ENCODE measurements at places on chromosomes 6 and 20.

DNA sequence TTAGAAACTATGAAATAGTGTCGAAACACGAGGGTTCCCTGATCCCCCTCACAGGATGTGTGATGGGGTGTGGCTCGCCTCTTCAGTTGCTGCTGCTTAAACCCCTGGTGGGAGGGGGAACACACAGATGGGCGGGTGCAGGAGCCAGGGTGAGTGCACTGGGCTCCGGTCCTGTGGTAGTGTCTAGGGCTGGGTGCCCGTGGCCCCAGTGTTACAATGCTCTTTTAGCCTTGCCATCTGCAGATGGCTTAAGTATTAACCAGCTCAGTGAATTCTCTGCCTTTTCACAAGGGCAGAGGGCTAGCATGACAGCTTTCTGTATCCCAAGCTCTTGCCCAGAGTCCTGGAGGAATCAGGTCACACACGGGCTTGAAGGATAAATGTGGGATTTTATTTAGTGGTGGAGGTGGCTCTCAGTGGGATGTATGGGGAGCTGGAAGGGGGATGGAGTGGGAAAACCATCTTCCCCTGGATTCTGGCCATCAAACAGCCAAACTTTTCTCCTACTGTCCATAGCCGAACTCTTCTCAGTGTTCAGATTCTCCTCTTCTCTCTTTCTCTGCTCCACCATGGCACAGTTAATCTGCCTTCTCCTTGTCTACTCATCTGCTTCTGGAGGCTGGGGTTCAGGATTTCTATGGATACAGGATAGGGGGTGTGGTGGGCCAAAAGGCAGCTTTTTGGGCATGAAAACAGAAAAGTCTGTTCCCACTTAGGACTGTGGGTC is 659.0 kb downstream of the EPM2A start:
- DNase-seq: no peak

GRCh38 chr6:13453771-13454251 is 33.6 kb downstream of the GFOD1 start:
- DNase-seq: no peak

DNA sequence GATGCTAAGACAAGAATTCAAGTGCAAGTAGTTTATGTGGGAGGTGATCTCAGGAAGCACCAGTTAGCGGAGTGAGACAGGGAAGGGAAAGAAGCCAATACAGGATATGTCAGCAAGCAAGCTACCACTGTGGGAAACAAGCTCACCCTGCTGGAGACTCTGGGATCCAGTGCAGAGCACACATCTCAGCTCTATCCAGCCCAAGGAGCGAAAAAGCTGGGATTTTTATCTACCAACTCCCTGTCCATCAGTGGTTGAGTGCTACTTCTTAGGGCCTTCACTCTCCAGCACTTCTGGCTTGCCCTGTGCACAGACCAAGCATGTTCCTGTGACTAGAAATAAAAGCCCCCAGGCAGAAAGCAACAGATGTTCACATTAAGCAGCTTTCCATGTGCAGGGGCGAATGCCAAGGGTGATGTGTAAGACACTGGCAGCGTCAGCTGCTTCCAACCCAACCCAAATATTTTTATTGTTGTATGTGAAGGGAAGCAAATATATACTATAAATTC is 10.8 kb upstream of the RNF24 start:
- no peak for DNase-seq

GRCh38 chr6:18663011-18663410 is 275.9 kb downstream of the RNF144B start:
- no peak for DNase-seq

DNA sequence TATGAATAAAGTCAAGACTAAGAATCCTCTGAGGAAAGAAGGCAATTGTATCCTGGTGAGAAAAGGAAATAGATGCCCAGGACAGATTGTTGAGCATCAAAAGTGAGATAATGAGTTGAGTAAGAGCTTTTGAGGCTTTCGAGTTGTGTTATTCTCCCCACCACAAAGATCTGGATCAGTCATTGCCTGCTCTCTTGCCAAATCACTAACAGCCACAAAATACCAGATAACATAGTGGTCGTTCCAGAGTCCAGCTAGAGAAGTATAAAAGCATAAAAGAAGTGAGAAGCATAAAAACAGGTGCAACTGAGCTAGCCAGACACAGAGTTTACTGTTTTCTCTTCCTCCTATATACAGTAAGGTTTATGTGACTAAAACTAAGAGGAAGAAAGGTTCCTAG is 4.9 kb downstream of the SPINT4 start:
- no peak for DNase-seq

DNA sequence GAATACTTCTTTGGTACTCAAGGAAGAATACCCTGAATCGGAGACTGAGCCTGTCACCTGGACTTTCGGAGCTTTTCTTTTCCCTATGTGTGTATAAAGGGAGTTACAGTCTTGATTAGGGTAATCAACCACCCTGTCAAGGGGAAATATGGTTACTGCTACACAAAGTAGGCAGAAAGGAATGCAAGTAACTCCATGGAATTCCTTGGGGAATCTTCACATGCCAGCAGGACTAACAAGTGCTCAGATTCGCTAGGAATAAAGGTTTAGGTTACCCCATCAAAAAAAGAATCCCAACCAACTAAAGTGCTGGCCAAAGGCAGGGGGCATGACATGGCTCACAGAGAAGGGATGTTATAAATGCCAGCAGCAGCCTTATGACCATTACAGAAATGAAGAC is 10.4 kb downstream of the KCNS1 start:
- no peak for DNase-seq

DNA sequence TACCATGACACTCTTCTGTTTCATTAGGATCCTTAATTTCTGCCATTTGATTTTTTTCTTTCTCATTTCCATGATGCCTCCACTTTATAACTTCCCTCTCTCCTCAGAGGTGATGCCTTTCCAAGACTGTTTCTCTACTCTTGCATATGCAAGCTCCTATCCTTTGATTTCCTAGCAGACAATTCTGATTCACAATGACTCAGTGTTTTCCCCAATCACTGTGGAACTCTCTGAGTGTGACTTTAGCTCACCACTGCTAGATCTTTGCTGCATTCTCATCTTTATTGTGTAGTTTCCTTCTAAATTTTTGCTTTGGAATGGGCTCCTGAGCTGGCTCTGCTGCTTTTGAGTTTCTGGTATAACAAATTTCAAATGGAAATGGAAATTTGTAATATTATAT is 184.9 kb downstream of the TINAG start:
- DNase-seq: no peak

DNA sequence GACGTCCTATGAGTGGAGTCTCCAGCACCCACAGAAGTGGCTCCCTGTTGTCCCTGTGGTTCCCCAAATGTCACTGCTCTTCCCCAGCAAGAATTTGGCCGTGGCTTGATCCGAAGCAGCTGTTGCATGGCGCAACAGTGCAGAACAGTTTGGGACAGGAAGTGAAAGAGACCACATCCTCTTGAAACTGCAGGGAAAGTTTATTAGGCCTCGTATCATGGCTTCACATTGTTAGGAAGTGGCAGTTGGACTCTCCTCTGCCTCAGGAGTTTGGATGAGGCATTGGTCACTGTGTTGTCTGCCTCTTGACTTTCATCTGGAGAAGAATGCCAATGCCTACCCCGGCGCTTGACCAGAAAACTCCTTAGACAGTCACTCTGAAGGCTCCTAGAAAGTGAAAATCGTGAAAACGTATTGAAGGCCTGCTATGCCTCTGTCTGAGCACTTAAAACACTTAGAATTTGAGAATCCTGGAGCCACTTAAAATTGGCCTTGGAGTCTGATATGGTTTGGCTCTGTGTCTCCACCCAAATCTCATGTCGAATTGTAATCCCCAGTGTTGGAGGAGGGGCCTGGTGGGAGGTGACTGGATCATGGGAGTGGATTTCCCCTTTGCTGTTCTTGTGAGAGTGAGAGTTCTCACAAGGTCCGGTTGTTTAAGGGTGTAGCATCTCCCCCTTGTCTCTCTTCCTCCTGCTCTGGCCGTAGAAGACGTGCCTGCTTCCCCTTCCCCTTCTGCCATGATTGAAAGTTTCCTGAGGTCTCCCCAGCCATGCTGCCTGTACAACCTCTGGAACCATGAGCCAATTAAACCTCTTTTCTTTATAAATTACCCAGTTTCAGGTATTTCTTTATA is 334.9 kb upstream of the JARID2 start:
- no peak for DNase-seq

DNA sequence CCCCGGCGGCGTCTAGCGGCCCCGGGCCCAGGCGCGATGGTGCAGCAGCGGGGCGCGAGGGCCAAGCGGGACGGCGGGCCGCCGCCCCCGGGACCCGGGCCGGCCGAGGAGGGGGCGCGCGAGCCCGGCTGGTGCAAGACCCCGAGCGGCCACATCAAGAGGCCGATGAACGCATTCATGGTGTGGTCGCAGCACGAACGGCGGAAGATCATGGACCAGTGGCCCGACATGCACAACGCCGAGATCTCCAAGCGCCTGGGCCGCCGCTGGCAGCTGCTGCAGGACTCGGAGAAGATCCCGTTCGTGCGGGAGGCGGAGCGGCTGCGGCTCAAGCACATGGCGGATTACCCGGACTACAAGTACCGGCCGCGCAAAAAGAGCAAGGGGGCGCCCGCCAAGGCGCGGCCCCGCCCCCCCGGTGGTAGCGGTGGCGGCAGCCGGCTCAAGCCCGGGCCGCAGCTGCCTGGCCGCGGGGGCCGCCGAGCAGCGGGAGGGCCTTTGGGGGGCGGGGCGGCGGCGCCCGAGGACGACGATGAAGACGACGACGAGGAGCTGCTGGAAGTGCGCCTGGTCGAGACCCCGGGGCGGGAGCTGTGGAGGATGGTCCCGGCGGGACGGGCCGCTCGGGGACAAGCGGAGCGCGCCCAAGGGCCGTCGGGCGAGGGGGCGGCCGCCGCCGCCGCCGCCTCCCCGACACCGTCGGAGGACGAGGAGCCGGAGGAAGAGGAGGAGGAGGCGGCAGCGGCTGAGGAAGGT is 715 bp downstream of the SOX12 start:
- DNase-seq: no peak

- DNase-seq: no peak
Observed at GRCh38 chr20:36411861-36412454, 105.8 kb downstream of the DLGAP4 start.

DNA sequence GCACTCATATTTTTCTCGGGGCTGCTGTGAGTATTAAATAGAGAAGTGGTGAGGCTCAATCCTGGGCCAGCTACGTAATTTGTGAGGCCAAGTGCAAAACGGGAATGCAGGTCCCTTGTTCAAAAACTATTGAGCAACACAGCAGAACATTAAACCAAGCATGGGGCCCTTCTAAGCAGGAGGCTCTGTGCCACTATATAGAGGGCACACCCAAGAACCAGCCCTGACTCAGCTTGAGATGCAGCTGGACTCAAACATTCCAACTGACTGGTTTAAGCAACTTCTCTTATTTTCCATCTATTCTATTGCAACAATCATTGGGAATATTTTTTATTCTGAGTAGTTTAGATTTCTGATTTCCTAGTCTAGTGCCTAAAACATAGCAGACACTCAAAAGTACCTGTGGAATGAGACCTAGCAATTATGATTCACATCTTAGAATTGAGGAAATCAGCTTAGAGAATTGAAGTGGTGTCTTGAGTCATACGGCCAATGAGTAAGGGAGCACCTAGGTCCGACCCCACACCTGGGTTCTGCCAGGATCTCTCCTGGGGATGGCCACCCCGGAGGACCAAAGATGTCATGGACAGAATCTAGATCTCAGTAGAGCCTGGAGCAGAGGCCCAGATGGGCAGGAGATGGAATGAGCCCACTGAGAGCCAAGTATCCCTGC is 1.3 kb downstream of the SIRPB2 start:
- no peak for DNase-seq

GRCh38 chr20:20448881-20449280 is 81.0 kb downstream of the INSM1 start:
- no peak for DNase-seq

GRCh38 chr6:133550026-133550425 is 308.9 kb downstream of the EYA4 start:
- no peak for DNase-seq

DNA sequence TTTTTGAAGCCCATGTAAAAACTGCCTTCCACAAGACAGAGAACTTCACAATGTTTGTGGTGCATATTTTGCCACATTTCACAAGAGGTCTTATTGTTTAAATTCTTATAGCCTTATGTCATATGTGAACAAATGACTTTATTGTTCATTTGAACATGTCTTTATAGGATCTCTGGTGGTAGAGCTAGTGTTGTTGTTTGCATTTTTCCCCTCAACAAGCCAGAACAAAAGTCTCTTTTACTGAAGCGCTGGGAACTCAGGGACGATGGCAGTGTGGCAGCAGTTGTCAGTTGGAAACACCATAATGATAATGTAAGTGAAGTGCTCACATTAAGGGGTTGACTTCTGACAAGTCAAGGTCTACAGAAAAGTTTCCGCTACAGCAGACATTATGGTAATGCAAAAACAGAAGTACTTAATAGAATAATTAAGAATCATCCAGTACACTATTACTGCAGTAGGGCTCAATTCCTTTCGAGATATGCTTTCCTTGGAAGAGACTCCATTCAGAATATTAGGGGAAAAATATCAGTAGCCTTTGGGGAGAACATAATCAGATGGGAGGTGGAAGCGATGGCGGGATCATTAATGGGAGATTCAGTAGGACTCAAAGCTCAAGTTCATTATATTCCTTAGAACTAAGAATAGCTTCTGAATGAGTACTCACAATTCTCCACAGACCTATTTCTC is 180.0 kb downstream of the GJA10 start:
- no peak for DNase-seq

All from esophagus squamous epithelium (tissue), 5 donors.